ENCODE measurements at places on chromosomes 3 and 15.
A peak's percentile ranks its signal among the peaks of the same experiment; 100 is the strongest.

GRCh38 chr3:10224794-10225665 is 23.2 kb upstream of the TATDN2 start:
- peak; percentile 40 for DNase-seq

GRCh38 chr3:38519651-38520050 is 23.5 kb downstream of the EXOG start:
- DNase-seq, result no peak

DNA sequence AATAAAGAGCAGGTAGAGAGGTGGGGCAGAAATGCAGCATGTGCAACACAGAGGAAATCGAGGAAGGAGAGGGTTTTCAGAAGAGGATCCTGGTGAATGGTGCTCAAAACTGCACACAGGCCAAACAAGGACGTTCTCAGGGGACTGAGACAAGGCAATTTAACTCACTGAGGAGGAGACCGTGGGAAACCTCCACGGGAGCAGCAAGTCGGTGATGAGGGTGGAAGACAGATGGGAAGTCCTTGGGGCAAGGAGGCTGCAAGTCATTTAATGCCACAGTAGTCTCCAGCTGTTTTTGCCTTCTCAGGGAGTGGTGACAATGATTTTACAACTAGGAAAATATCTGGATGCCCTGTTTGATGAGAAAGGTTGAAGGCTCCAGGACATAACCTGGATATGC is 11.5 kb upstream of the PDIA5 start:
- DNase-seq, result no peak

DNA sequence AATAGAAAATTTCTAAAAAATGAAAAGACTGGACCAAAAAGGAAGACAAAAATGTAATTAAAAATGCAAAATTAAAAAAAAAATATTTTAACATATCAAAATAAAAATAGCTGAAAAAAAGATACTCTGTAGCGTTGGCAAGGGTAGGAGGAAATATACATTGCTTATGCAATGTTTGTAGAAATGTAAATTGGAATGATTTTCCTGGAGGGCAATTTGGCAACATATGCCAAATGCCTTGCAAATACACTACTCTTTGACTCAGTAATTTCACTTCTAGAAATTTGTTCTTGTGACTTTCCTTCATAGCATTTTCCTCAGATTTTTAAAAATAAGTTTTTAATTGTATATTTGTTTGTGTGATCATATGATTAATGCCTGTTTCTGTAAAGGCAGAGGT is 296.6 kb downstream of the ZNF621 start:
- DNase-seq, result no peak

DNA sequence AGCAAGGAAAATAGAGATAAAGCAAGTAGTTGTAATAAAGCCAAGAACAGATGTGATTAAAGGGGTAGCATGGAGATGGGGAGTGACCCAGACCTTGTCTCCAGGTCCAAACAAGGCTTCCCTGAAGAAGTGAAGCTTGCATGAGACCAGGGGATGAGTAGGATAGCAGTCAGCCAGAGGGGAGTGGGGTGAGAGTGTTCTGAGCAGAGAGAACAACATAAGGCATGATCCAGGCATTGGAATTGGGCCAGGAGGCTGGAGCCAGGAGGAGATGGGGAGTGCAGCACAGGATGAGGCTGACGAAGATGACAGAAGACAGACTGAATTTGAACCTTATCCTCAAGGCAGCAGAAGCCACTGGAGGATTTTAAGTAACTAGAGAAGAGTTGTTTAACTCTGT is 7.2 kb downstream of the TMOD2 start:
- DNase-seq, result no peak

DNA sequence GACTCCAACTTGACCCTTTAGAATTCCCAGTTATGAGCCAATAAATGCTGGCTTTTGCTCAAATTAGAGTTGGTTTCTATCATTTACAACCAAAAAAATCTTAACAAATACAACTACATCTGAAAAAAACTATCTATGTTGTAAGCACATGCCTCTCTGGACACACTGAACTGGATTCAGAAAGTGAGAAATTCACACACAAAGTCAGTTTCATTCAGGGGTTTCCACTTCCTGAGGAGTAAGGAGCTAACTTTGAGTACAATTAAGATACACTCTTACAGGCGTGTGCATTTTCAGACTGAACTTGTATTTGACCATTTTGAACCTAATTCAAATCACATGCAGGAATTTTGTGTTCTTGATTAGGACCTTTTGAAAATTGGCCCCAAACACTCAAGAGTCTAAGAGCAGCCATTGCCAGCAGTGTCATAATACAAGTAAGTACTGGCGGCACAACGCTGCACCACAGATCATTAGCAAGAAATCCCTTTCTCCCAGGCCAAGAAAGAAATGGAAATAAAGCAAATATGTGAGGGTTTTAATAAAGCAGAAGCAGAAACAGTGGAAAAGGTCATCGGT is 31.2 kb downstream of the LINS1 start:
- no peak for DNase-seq

DNA sequence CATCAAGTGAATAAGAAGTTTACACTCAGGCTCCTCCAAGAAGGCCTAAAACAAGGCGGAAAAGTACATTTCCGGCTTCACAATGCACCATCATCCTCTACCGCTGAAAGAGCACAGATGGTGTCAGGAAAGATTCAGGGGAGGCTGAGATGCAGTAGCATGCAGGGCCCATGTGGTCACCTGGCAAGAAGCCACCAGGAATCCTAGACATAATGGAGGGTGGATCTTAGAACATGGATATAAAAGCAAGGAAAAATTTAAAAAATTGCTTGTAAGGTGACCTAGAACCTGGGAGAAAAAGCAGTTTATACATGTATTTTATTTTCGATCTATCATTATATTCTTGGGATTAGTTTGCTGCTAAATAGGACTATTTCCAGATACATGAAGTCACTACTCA is 21.9 kb upstream of the OTOL1 start:
- no peak for DNase-seq

- no peak for DNase-seq
Observed at GRCh38 chr3:64291345-64291744, 66.1 kb upstream of the PRICKLE2 start.

DNA sequence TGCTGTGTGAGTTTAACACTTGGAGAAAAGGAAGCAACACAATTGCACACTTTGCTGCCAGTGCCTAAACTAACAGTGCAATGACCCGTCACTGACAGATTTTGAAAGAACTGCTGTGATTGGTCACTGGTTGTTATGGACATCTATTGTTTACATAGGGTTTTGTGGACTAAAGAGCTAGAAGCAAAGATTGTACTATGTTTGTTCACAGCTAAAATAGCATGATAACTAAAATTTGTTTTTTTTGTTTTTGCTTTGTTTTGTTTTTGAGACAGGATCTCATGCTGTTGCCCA is 112.4 kb upstream of the GOLGA8J start:
- no peak for DNase-seq

GRCh38 chr15:77118882-77119321 is 48.0 kb upstream of the TSPAN3 start:
- DNase-seq, result no peak

GRCh38 chr3:195821403-195822130 is 9.8 kb upstream of the MUC4 start:
- no peak for DNase-seq

- no peak for DNase-seq
Observed at GRCh38 chr3:69828817-69829216, 89.6 kb downstream of the MITF start.

- no peak for DNase-seq
Observed at GRCh38 chr3:45560281-45560971, 34.1 kb upstream of the LIMD1 start.

GRCh38 chr3:115666920-115667737 is 43.8 kb downstream of the GAP43 start:
- no peak for DNase-seq
